ENCODE measurements at places on chromosomes 5 and 9.

DNA sequence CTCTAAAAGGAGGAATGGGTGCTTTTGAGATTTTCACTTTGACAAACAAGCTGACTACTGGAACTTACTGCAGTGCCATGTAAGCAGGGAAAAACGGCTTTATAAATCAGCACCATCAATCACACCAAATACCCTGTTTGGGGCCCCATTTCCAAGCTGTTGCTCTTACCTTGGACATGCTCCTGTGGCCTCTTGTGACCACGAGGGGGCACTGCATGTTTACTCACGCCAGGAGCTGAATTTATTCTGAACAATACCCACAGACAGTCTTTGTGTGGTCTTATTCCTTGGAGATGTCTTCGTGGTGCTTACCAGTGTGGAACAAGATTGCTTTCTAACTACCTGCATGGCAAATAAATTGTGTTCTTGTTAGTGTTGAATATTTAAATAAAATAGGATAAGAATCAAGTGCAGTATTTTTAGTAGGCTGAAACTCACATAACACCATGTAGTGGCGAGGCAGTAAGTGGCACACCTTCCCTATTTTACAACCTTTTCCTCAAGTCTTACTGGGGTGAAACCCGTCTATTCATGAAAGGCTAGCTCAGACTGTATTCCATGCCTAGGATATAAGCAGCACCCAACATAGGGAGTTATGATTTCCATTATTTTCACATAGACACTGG, 155.5 kb upstream of the NMUR2 start:
- no peak for DNase-seq

DNA sequence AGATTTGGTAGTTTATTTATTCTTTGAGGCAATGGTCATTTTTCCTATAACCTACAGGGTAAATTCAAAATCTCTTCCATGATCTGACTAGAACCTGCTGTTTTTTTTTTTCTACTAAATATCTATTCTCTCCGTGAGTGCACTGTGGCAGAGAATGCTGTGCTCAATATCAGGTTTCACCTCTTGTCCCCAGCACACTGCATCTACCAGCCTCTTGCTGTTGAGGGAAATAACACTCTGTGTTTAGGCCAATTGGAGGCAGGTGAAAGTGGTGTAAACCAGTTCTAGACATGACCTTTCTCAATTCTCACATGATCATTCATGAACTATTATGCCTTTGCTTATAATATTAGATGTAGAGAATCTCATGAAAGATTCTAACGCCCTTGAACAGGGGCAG, 2365.9 kb downstream of the MAT2B start:
- no peak for DNase-seq

GRCh38 chr9:135037521-135038250, 49.8 kb upstream of the OLFM1 start:
- DNase-seq: no peak

DNA sequence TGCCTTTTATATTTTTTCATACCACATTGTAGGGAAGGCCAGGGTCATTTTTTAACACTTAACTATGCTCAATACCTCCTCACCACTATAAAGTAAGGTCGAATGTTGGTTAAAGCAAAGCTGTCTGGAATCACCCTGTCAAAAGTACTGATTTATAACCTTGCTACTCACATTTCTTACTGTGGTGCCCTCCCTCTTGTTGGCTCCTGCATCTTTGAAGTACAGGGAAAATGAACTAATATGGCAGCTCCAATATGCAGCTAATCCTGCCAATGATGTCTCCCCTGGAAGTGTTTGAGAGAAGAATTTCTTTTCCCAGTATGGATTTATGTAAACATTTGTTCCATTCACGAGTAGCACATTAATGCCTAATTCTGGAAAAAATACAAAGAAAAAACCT, 108.4 kb upstream of the RPS23 start:
- no peak for DNase-seq

DNA sequence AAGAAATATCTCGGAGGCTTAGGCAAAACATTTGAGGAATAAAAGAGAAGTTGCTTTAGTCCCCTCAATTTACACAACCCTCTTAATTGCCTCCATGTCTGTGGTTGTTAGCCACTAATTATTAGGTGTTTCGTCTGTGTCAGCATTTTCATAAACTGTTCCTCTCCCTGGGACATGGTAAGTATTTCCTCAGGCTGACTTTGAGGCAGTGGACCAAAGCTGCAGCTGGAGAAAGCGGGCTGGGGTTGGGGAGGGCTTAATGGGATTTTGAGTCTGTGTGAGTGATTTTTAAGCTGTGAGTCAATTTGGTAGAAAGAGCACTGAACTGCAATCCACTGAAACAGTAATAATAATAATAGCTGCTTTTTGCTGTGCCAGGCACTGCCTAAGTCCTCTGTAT, 13.0 kb upstream of the TTC1 start:
- no peak for DNase-seq

- no peak for DNase-seq
These were observed 14.1 kb upstream of the RAPGEF6 start for GRCh38 chr5:131649161-131649560.

- no peak for DNase-seq
These were observed 16.1 kb downstream of the EQTN start for GRCh38 chr9:27280860-27281259.

GRCh38 chr9:26748449-26749058, 144.0 kb downstream of the CAAP1 start:
- no peak for DNase-seq

DNA sequence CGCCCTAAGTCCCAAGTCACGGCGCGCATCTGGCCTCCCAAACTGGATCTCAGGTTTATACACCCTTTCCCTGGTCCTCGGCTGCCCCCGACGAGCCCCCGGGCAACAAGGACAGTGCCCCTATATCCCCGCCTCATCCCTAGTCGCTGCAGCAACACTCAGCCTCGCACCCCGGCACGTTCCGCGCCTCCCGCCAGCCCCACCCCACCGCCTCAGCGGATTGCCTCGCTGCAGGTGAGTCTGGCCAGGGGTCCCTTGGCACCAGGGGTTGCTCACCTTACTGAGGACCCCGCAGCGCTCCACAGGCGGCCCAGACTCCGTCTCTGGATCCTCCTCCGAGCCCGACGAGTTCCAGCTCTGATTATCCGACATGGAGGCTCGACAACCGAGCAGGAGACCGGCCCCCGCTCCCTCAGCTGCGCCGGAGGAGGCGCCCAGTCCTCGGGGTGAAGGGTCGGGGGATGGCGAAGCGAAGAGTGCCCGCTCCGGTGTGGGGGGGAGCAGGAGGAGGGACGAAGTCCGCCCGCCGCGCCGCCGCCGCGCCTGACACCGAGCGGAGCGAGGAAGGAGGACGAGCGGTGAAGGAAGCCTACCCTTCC, 494 bp downstream of the CERT1 start:
- DNase-seq: peak; percentile 54

GRCh38 chr9:34310215-34310614, 18.9 kb downstream of the KIF24 start:
- no peak for DNase-seq

DNA sequence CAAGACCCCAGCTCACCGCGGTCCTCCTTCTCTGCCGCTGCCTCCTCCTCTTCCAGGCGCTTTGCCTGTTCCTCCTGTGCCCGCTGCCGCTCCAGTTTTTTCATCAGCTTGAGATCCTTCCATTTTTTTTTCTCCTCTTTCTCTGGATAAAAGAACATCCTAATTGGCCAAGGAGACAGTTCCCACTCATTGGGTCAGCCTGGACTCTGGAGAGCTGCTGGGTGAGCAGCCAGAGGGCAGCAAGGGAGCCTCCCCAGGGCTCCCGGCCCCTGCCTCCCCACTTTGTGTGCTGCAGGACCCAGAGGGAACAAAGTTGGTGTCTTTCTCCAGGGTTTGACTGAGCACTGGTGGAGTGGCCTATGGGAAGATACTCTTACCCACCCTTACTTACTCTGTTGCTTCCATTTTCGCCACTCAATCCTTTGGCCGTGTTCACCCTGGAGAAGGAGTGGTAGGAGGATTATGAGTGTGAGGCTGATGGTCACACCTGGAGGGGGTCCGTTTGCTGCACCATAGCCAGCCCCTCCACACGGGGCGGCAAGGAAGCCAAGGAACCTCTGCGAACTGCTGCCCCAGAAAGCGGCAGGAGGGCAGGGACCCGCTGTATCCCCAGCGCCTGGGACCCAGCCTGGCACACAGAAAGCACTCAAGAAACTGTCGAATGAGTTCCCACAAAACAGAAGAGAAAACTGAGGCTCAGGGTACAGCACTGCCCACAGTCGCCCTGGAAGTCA, 708 bp downstream of the SPOUT1 start:
- DNase-seq: no peak

GRCh38 chr5:172707285-172708182, 63.5 kb downstream of the DUSP1 start:
- DNase-seq: no peak

DNA sequence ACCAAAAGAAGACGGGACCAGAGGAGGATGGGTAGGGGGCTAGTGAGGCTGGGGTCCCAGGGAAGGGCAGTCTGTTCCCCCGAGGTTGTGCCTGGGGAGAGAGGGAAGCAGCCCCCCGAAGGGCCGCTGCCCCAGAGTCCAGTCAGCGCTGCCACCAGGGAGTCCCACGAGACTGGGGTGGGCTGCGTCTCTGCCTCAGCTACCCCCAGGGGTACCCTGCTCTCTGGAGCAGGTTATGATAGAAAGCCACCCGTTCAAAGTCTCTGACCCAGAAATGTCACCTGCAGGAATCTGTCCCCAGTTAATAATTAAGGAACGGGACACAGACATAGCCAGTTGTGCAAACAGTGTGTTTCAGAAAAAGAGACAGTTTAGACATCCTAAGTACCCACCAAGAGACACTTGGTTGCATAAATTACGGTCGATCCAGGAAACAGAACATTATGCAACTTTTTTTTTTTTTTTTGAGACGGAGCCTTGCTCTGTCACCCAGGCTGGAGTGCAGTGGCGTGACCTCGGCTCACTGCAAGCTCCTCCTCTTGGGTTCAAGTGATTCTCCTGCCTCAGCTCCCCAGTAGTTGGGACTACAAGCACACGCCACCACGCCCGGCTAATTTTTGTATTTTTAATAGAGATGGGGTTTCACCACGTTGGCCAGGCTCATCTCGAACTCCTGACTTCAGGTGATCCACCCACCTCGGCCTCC, 10.7 kb upstream of the AGPAT2 start:
- DNase-seq: no peak

GRCh38 chr9:75001719-75002421, 26.2 kb downstream of the CARNMT1 start:
- DNase-seq: no peak

DNA sequence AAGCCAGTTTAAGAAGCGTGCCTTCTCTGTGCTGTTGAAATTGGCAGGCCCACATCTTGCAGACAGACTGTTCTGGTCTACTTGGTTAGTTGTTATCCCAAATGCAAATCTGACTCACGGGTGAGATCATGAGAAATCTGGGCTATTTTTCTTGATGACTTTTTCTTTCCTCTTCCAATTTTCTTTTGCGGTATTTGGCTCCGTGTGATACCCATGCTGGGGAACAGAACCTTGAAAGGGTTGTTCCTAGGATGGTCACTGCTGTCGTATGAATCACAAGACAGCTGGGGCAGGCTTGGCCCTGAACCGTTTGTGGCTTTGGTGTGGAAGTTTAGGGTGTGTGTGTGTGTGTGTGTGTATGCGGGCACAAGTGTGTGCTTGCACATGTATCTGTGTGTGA, 24.6 kb downstream of the PDZD2 start:
- DNase-seq: no peak

- DNase-seq: no peak
These were observed 70.5 kb downstream of the PIK3R1 start for GRCh38 chr5:68285851-68286611.

- no peak for DNase-seq
These were observed 673.4 kb downstream of the KCTD16 start for GRCh38 chr5:144844086-144844485.

GRCh38 chr9:32551276-32552051, 663 bp upstream of the SMIM27 start:
- DNase-seq: peak; percentile 7

DNA sequence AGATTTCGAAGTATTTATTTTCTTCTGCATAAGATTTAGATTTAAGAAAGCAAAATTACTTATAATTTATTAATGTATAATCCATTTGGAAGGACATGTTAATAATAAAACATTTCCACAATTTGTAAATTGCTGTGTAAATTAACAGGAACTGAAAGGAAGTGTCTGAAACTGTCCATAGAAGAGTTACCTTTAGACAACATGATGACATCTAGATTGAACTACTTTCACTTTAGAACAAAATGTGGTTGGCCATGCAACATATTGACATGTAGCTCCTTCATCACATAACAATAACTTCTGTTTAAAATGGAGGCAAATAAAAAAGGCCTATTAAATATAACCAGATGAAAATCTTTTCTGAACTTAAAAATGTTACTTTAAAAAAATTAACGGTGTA, 1849.5 kb upstream of the ACO1 start:
- DNase-seq: no peak

DNA sequence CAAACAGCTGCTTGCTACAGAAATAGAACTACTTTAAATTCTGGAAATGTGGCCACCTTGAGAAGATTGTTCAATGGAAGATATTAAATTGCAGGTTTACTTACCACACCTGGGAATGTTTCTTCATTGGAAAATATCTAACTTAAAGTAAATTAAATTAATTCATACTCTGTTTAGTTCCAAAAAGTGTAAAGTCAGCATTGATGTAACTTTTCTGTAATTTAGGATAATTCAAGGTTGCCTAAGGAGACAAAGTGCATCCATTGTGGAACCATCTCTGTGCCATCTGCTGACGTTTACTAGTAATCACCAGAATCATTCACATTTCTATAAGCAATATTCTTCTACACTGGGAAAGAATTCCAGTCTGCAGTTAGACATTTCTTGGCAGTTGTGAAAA, 53.0 kb downstream of the FAM170A start:
- DNase-seq: no peak

DNA sequence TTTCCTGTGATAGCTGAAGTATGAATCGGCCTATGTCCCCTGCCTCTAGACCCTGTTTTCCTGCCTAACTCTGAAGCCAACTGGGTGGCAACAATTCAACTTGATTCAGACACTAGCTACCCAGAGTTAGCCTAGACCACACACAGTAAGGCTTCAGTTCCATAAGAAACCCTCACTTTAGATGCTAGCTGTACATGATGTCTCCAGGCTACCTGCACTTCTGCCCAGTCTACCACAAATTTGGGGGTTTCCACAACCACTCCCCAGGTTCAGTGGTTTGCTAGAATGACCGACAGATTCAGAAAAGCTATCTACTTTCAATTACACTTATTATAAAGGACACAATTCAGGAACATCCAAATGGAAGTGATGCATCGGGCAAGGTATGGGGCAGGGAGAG, 119.4 kb upstream of the VLDLR start:
- no peak for DNase-seq

GRCh38 chr9:3277200-3277599, 248.6 kb downstream of the RFX3 start:
- no peak for DNase-seq

DNA sequence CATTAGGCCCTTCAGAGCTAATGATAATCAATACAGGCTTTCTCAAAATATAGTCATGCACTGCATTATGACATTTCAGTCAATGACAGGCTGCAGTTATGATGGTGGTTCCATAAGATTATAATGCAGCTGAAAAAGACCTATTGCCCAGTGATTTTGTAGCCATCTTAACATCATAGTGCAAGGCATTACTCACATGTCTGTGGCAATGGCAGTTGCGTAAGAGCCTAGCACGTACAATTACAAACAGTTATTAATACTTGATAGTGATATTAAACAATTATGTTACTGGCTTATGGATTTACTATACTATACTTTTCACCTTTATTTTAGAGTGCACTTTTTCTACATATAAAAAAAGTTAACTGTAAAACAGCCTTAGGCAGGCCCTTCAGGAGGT, 214.8 kb downstream of the ISL1 start:
- DNase-seq: no peak

- DNase-seq: no peak
These were observed 63.0 kb upstream of the FCHO2 start for GRCh38 chr5:72892846-72893245.

GRCh38 chr5:59139695-59140094, 556.8 kb downstream of the RAB3C start:
- no peak for DNase-seq

Measured in activated naive CD4-positive, alpha-beta T cell (primary cell).